ENCODE measurements at places on chromosomes 1 and 21.
A peak's percentile ranks its signal among the peaks of the same experiment; 100 is the strongest.

- peak; percentile 72 for DNase-seq
These were observed 27.6 kb upstream of the SDHB start for GRCh38 chr1:17081439-17081838.

DNA sequence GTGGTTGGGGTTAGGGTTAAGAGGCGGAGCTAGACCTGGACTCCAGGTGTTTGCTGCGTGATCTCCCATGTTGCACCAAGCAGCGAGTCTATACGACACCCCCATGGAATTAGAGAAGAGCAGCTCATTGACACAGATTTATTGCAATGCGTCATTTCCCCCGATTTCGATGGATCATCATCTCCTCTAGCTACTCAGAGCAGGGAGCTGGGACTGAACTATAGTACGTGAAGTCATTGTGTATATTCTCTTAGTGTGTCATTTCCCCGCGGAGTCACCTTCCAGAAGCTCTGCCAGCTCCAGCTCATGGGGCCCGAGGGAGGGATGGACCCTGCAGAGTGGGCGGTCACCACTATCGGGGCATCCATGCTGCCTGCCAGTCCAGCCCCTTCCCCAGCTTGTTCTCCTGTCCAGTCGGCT is 7.5 kb upstream of the C2CD2 start:
- DNase-seq = no peak

DNA sequence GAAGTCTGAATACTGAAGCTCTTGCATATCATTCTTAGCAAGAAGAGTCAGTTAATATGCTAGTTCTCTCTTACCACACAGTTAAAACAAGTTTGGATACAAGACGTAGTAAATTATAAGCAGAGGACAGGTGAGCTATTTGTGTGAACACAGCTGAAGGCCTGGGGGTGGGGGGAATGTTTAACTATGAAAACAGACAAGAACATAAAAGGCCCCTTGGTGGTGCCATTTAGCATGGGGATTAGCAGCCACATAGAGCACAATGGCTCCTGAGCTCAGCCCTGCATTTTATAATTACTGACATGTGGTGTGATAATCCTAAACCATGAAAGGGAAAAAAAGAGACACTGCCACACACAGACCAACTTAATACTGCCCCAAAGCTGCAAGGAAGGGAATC is 94.8 kb downstream of the TGFBR3 start:
- no peak for DNase-seq

GRCh38 chr1:110538921-110539320 is 19.9 kb upstream of the KCNA10 start:
- DNase-seq = no peak

GRCh38 chr1:36472656-36473055 is 8.5 kb upstream of the MRPS15 start:
- DNase-seq = no peak

- no peak for DNase-seq
These were observed 5.3 kb upstream of the PRPF38B start for GRCh38 chr1:108686614-108687313.

- DNase-seq = peak; percentile 59
These were observed 15.6 kb upstream of the CHIA start for GRCh38 chr1:111275079-111275478.

DNA sequence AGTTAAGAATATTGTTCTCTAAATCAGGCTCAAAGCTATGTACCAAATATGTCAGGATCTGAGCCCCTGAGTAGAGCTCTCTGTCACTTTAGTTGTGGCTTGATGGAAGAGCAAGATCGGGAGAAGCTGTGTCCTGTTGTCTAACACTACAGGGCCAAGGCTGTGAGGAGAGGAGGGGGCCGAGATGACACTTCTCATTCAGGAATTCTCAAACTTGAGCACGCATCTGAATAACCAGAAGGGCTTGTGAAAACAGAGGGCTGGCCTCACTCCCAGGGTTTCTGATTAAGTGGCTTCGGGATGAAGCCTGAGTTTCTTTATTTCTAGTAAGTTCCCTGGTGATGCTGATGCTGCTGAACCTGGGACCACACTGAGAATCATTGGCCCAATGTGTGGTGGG is 209.2 kb upstream of the DAB1 start:
- DNase-seq = no peak

GRCh38 chr1:34479731-34480130 is 275.1 kb upstream of the GJB5 start:
- DNase-seq = no peak

DNA sequence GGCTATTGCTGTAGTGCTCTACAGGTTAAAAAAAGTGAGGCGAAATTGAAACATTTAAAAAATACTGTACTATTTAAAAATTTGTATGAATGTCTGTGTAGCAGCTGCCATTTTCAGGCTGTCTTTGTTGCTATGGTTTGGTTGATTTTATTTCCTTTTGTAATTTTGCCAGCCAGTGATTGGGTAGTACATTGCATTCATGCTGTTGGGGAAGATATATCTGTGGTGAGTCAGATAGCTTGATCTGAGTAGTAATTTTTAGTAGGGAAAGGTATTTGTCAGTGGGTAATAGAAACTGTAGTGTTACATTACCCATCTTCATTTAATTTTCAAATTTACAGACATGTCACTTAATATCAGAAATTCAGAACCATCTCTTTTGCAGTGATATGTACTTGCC is 15.0 kb downstream of the NFIA start:
- no peak for DNase-seq

DNA sequence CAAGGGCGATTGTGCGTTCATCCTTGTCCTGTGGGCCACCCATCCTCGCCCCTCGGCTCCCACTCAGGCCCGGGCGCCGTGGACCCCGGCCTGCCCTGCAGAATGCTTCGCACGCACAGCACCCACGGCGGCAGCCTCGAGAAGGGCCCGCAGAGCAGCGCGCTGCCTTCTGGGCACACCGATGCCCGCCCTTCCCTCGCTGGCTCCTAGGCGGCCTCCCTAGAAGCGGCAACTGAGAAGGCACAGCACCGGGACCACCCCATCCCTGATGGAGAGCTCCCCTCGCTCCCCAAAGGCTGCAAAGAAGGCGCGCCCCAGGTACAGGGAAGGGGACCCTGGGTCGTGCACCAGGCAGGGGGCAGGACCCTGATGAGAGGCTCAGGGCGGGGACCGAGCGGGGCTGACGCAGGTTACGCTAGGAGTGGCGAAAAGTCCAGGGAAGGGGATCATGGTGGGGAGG is 971 bp downstream of the CAPZB start:
- no peak for DNase-seq

DNA sequence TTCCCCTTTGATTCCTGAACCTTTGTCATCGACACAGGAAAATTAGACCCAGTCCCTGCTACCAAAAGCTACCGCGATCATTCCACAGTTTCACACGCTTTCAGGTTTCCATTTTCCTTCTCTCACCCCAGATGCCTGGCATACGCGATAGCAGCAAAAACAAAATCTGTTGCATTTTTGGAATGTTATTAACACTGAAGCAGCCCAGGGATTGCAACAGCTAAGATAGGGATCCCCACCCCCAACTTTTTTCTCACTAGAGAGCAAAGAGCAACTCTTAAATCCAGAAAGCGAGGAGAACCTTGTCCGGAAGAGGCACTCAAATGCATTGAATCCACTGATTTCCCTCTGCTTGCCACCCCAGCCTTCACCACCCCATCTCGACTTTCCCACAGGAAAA is 8.9 kb downstream of the OVAAL start:
- no peak for DNase-seq

- peak; percentile 75 for DNase-seq
These were observed 27.4 kb upstream of the COQ8A start for GRCh38 chr1:226912587-226913176.

GRCh38 chr1:9720785-9721605 is 69.5 kb downstream of the PIK3CD start:
- DNase-seq = no peak

GRCh38 chr1:66383168-66383567 is 150.8 kb upstream of the SGIP1 start:
- no peak for DNase-seq

GRCh38 chr1:173295995-173296394 is 88.9 kb upstream of the TNFSF4 start:
- DNase-seq = no peak

DNA sequence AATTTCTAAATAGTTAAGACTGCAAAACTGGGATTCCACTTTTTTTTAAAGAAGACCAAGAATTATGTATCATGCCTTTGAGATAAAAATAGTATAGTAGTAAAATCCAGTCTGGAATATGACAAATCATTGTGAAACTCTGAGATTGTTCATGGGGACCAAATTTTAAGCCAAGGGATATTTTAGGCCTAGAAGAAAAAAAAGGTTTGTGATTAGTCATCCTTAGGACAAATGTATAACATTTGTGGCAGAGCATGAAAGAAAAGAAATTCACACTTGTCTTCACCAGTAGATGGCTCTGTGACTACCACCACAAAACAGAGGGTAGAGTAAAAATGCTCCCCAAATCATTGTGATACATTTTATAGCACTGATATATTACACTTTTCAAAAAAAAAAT is 226.1 kb downstream of the KCTD3 start:
- peak; percentile 2 for DNase-seq

DNA sequence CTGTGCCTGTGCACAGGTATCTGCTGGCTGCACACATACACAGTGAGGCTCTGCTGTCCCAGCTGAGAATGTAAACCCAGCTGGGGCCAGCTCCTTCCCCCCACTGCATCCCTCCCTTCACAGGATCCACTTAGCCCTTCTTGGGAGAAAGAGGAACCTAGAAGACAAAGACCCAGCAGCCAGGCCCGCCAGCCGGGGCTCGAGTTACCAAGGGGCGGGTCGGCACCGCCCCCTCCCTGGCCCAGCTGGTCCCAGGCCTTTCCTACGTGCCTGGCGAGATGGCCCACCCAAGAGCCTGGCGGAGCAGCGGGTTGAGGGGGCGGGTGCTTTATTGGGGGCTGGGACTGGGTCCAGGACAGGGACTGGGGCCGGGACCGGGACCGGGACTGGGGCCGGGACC is 2.1 kb downstream of the SH3BGRL3 start:
- DNase-seq = no peak

DNA sequence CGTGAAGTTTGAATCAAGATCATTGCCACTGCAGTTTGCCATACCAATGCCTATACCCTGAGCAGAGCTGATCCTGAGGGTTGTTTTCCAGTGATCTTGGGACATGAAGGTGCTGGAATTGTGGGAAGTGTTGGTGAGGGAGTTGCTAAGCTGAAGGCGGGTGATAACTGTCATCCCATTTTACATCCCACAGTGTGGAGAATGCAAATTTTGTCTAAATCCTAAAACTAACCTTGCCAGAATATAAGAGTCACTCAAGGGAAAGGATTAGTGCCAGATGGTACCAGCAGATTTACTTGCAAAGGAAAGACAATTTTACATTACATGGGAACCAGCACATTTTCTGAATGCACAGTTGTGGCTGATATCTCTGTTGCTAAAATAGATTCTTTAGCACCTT is 78.6 kb downstream of the FMN2 start:
- DNase-seq = no peak

DNA sequence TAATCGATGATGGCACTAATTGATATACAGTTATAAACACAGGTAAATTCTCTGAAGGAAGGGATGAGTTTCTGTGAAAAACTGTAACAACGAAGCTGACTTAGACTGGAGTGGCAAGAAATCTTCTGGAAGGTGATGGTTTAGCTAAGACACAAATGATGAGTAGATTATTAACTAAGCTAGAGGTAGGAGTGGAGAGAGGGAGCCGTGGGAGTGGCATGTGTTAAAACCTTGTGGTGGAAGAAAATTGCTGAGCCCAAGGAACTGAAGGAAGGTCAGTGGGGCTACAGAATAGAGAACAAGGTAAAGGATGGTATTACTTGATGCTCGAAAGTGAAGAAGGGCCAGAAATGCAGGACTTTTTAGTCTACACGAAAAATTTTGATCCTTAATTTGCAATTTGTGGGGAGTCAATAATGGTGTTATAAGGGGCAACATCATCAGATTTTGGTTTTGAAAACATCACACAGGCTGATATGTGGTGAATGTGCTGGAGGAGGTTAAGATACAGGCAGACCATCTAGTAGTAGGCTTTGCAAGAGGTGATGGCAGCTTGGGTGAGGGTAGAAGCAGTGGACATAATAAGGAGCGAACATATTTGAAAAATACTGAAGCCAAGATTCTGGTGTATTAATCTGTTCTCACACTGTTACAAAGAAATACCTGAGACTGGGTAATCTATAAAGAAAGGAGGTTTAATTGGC is 93.8 kb downstream of the S1PR1 start:
- DNase-seq = no peak

- DNase-seq = no peak
These were observed 10.9 kb downstream of the SLC1A7 start for GRCh38 chr1:53131590-53131938.

DNA sequence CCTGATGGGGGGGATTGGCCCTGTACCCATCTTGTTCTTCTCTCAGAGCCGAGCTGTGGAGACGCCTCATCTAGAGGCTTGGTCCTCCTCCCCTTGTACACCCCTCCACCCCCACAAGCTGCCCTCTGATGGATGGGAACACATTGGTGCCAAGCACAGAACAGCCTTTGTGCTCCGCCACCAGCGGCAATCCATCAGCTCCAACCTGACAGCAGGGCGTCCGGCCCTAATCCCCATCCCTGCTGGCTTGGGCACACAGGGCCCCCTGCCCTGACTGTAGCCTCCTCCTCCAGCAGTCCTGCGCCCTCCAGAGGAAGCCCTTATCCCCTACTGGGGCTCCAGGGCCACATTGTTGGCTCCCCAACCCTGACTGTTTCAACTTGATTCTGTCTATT is 3.8 kb upstream of the MYOG start:
- no peak for DNase-seq

- DNase-seq = peak; percentile 61
These were observed 1.2 kb downstream of the SARS1 start for GRCh38 chr1:109214695-109215623.

DNA sequence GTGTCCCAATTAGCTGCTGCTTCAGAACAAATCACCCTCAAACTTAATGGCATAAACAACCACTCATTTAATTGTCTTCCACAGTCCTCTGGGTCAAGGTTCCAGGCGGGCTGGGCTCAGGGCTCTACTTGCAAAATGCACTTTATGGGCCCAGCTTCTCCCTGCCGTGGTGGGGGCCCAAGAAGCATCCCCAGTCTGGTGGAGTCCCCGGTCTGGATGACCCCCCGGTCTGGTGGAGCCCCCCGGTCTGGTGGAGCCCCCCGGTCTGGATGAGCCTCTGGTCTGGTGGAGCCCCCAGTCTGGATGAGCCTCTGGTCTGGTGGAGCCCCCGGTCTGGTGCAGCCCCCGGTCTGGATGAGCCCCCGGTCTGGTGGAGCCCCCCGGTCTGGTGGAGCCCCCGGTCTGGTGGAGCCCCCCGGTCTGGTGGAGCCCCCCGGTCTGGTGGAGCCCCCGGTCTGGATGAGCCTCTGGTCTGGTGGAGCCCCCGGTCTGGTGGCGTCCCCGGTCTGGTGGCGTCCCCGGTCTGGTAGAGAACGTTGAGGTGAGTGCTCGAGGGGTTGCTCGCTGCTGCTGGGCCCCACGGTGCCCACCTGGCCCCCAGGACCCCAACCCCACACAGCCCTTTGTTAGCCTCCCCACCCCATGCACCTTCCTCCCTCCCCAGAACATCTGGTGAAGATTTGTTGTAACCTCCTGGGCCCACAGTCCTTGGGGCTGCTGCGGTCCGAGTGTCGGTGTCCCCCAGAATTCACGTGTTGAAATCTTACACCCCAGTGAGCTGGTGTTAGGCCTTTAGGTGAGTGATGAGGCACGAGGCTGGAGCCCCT is 33.8 kb downstream of the POFUT2 start:
- no peak for DNase-seq

Measured in GM12865 (cell line).